ENCODE measurements at places on chromosomes 2 and 18.
A peak's percentile ranks its signal among the peaks of the same experiment; 100 is the strongest.

DNA sequence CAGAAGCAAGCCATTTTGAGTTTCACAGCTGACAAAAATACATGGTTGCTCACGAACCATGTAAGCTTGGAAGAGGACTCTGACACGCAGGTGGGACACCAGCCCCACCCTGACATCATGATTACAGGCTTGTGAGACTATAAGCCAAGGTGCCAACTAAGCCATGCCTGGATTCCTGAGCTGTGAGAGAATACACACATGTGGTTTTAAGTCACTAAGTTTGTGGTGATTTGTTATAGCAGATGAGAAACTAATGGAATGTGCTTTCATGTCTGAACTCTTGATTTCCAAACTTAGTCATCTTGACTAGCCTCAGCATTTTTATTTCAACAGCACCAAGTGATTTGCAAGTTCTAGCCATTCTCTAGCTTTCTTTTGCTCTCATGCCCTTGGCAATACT lies 676.1 kb upstream of the CELF4 start:
- DNase-seq: no peak

GRCh38 chr2:212052412-212053159 lies 486.0 kb downstream of the ERBB4 start:
- no peak for DNase-seq

DNA sequence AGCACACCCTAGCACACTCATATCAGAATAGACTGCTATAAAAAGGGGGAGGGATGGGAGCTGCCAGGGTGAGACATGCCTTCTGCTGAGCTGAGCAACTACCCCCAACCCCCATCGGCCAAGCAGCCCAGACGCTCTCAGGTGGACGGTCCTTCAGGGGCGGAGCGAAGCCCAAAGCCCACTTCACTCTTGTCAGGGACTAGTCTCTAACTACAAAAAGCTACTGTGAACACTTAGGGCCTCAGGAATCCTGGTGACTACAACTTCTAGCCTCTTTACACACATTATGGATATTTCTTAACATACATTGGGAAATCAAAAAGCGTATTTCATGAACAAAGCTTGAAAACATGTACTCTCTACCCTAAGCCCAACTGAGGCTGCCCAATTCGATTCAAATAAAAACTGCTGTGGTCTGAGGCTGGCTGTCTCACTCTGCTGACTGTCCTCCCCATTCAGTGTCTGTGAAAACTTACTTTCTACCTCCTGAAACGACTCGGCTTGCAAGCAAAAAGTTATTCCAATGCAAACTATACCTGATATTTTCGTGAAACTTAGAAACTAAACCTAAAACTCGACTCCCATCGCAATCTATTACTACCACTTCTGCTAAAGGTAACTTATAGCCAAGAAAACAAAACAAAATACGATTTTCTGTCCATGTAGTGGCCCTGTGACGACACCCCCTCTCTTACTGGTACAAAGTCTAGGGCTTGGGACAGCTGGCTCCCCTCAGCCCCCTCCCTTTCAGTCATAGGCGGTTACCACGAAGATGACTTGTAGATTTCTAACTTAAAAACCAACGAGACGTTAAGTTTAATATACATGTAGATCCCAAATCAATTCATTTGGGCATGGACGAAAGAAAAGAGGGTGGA lies 1.2 kb downstream of the SERTAD2 start:
- no peak for DNase-seq

DNA sequence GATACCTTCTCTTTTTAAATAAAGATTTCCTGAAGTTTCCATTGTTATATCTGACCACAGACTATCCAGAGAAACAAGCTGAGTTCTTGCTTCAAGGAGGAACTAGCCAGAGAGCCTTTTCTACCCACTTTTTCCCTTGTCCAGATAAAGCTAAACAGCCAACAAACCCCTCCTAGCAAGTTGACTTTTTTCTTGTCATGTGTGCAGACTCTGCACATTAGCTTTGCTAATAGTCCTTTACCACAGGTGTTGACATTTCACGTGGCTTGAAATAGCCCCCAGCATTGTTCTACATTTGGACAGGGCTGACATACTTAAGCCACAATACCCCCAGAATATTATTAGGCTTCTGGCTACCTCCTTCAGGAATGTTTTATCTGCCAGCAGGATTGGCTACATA lies 40.7 kb downstream of the PCBP1 start:
- DNase-seq: no peak

DNA sequence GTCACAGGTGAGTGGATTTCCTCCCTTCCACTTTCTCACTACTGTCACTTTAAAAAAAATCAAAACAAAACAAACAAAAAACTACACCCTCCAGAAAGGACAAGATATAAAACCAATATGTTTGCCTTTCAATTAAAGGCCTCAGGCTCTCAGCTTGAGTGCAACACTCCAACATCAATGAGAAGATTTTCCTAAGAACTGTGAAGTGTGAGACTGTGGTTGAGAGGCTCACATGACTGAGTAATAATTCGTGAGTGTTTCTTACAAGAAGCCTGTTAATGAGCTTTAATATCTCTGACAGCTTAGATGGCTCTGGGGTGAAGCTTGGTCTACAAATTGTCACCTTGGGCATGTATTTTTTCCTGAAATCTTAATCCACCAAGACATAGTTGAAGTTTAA lies 216.1 kb downstream of the ETAA1 start:
- DNase-seq: no peak

- no peak for DNase-seq
Observed at GRCh38 chr2:45168711-45169338, 159.6 kb upstream of the SIX2 start.

GRCh38 chr2:131521961-131522781 lies 5.5 kb upstream of the CCDC74A start:
- no peak for DNase-seq

- DNase-seq: no peak
Observed at GRCh38 chr2:55159037-55159651, 72.9 kb downstream of the CLHC1 start.

GRCh38 chr2:130381619-130382018 lies 25.8 kb downstream of the PTPN18 start:
- DNase-seq: no peak

DNA sequence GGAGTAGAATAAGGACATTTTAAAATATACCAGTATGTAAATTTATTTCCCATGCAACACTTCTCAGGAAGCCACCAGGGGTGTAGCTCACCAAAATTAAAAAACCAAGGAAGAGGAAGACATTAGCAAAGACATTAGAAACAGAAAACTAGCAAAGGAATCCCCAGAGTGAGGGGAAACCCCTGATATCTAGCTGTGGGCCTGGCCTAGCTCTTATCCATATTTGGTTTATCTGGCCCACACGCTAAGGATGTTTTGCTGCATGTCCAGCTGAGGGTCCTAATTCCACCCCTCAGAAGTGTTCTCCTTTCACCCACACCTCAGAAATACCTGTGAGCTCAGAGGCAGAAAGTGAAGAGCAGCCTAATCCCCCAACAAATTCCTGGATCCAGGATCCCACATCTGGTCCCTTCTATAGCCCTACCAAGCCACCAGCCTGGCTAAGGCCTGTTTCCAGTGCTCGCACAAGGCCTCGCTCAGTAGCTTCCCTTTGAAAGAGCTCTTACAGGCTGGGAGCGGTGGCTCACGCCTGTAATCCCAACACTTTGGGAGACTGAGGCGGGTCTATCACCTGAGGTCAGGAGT lies 17.4 kb downstream of the OSBPL1A start:
- no peak for DNase-seq

DNA sequence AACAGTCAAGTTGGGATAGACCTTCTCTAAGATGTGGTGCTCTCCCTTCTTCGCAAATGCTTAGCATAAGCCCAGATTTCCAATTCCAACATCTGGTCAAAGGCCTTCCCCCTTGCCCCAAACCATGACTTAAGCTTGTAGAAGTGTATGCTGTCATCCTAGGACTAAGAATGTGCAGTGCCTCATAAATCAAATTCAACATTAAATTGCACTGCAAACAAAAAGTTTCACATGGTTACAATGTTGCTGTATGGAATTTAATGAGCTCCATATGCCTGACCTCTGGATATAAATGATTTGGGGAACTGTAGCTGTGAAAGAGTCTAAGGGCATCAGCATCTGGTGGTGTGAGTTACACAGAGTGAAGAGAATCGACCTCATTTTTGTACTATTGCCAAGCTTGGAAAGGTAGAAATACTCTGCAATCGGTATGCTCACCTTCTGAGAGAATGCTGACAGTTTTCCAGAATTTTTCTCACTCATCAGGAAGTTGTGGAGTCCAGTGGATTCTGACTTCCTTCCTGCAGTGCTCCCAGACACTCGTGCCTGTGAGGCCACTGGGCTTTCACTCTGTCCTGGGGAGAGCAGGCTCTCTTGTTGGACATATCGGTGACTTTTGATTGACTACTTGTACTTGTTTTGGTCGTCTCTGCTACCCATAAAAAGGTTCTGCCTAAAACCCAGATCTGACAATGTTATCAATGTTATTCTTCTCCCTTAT lies 40.6 kb downstream of the FASTKD2 start:
- peak; percentile 48 for DNase-seq

GRCh38 chr2:172856606-172857005 lies 121.0 kb downstream of the RAPGEF4 start:
- DNase-seq: no peak

- no peak for DNase-seq
Observed at GRCh38 chr2:149466635-149467034, 120.9 kb downstream of the MMADHC start.

GRCh38 chr2:11667866-11668637 lies 1.9 kb downstream of the NTSR2 start:
- DNase-seq: no peak

DNA sequence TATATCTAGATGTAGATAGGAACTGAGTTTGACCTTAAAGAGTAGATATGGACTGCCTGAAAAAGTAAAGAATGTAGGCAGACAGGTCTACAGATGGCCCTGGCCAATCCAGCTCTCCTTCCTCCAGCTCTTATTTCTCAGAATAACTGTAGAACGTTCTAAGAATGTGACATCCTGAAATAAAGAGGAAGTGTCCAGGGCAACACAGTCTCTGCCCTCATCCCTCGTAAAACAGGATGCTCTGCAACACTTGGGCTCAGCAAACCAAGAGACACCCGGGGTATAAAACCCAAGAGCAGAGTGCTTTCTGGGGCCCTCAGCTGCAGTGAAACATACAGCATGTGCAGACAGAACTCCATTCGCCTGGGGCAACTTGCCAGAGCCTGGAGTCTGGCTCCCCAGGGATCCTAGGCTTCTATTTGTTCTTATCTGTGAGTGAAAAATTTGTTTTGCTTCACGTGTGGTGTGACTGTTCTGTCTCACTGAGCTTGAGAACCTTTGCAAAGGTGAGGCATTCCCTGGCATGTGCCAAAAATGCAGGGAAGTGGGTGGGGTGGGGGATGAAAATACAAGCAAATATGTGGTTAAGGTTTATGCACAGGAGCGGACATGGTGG lies 401.0 kb downstream of the SETBP1 start:
- DNase-seq: no peak

- no peak for DNase-seq
Observed at GRCh38 chr18:703213-703967, 9.0 kb downstream of the ENOSF1 start.

- DNase-seq: no peak
Observed at GRCh38 chr2:210839034-210839433, 282.6 kb downstream of the CPS1 start.

DNA sequence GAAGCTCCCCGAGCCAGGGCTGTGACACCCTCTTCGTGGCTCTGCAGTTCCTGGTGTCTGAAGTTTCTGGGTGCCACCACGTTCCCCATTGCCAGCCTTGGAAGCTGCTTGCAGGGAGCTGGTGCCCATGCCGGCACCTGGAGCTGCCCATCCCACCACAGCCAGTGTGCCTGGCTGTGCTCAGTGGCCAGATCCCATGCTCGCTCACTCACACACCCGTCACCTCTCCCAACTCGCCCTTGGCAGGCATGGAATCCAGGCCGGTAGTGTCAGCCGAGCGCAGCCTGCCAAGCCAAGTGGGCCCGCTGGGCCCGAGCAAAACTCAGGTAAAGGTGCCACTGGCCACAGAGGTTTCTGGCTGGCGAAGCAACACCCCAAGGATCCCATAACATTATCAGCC lies 370.2 kb downstream of the PTPRM start:
- DNase-seq: no peak

- no peak for DNase-seq
Observed at GRCh38 chr2:100359576-100359975, 37.3 kb upstream of the LONRF2 start.

GRCh38 chr2:45586600-45586999 lies 24.5 kb downstream of the SRBD1 start:
- DNase-seq: no peak

GRCh38 chr2:169716238-169716886 lies 17.3 kb upstream of the KLHL23 start:
- DNase-seq: no peak

- DNase-seq: no peak
Observed at GRCh38 chr18:785242-785641, 26.8 kb downstream of the YES1 start.

- DNase-seq: peak; percentile 34
Observed at GRCh38 chr18:5294457-5295230, 882 bp downstream of the ZBTB14 start.

GRCh38 chr2:182672466-182673165 lies 43.4 kb upstream of the DNAJC10 start:
- no peak for DNase-seq

GRCh38 chr2:29783666-29784065 lies 137.7 kb downstream of the ALK start:
- no peak for DNase-seq

DNA sequence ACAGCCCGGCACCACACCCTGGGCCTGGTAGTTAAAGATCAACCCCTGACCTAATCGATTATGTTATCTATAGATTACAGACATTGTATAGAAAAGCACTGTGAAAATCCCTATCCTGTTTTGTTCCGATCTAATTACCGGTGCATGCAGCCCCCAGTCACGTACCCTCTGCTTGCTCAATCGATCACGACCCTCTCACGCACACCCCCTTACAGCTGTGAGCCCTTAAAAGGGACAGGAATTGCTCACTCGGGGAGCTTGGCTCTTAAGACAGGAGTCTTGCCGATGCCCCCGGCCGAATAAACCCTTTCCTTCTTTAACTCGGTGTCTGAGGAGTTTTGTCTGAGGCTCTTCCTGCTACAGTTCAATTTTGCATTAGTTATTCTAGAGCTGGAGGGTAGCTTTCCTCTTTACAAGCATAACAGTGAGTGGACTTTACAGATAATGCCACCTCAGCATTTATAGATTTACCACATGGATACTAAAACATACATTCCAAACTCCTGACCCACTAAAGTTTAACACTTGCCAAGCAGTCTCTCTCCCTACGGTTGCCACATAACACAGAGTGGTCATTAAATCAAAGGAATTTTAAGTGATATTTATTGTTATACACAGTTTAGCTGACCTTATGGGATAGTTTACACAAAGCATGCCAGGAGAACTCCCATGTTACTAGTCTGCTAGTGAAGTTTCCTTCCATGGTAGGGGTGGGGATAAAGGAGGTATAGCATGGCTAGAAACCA lies 101.0 kb downstream of the EVA1A start:
- no peak for DNase-seq

- no peak for DNase-seq
Observed at GRCh38 chr2:194004590-194005206, 1652.3 kb upstream of the SLC39A10 start.

DNA sequence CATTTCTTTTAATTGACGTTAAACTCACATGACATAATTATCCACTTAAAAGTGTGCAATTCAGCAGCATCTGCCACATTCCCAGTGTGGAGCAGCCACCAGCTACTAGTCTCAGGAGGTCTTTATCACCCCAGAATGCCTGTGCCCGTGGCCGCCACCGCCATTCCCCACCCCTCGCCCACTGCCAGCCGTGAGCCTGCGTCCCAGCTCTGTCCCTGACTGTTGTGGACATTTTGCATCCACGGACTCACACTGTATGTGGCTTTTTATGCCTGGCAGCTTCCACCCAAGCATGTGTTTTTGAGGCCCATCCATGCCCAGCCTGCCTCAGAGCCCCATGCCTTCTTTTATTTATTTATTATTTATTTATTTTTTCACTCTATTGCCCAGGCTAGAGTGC lies 9.2 kb downstream of the BOK start:
- no peak for DNase-seq

GRCh38 chr2:130870779-130871178 lies 34.1 kb downstream of the ARHGEF4 start:
- DNase-seq: no peak

Data from hindlimb muscle (tissue), 1 donor.